Stimulated activated CD8-positive, alpha-beta memory T cell treated with anti-CD3 and anti-CD28 coated beads, Interleukin-15, amount 100 ng/mL, for 24 hours (primary cell): ENCODE measurements at places on chromosomes 7 and 10.

DNA sequence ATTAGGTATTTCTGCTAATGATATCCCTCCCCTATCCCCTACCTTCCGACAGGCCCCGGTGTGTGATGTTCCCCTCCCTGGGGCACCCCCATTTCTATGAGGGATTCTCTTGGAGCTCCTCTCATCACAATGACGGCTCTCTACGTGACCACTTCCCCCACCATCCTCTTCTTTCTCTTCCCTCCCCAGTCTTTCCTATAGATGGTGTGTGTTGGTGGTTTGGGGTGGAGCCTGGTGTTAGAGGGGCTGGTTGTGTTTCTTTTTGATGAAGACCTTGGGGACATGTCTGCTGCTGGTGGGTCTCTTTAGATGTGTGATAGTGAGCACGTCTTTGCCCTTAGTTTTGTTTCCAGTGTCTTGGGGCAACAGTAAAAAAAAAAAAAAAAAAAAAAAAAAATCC, 28.6 kb downstream of the RPS24 start:
- DNase-seq, result no peak

GRCh38 chr7:106236065-106236464, 48.7 kb downstream of the NAMPT start:
- DNase-seq, result no peak

GRCh38 chr7:124515106-124515830, 250.3 kb downstream of the GPR37 start:
- no peak for DNase-seq

DNA sequence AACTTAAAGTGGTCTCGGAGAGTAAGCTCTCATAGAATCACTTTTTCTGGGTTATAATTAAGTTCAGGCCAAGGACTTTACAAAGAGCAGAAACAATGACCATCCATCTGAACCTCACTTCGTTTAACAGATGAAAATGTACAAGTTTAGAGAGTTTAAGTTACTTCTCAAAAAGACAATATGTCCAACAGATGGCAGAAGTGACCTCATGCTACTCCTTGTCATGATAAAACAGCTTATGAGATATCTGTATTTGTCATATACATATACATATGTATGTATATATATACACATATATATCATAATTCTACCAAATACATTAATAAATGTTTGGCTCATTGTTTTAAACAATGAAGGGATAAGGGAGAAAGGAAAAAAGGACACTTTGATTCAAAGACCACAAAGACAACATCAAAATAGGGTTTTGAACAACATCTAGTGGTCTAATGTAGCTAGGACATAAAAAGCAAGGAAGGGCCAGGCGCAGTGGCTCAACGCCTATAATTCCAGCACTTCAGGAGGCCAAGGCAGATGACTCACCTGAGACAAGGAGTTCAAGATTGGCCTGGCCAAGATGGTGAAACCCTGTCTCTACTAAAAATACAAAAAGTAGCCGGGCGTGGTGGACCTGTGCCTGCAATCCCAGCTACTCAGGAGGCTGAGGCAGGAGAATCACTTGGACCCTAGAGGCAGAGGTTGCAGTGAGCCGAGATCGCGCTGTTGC, 17.8 kb downstream of the NAPEPLD start:
- no peak for DNase-seq

- no peak for DNase-seq
These were observed 179.4 kb upstream of the PRR15 start for GRCh38 chr7:29384277-29384676.

DNA sequence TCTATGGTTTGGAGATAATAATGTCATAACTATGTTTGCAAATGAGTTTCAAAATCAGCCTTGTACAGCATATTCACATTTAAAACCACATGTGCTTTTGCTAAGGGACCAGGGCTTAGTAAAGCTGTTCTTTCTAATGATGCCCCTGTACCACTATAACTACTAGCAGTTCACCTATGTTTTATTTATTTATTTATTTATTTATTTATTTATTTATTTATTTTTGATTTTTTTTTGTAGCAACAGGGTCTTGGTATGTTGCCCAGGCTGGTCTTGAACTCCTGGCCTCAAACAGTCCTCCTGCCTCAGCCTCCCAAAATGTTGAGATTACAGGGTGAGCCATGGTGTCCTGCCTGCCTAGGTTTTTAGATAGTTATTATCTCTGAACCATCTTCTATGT, 96.9 kb downstream of the CFAP58 start:
- DNase-seq, result no peak

DNA sequence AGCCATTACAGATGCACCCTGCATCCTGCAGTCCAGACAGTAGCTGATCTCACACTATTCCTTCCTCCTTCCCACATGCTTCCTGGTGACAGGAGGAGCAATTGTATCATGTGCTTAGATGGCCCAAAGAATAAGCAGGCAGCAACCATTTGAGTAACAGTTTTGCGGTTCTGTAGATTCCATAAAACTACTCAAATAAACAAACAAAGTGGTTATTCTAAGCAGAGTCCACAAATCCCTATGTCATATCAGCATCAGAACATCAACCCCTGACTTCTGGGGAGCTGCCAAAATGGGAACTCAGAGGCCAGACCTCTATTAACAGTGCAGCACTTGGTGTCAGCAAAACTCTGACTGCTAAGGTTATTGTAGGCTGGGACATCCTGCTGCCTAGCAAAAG, 226.0 kb downstream of the SORCS1 start:
- no peak for DNase-seq

- no peak for DNase-seq
These were observed 14.0 kb downstream of the SLC16A9 start for GRCh38 chr10:59695637-59696036.

DNA sequence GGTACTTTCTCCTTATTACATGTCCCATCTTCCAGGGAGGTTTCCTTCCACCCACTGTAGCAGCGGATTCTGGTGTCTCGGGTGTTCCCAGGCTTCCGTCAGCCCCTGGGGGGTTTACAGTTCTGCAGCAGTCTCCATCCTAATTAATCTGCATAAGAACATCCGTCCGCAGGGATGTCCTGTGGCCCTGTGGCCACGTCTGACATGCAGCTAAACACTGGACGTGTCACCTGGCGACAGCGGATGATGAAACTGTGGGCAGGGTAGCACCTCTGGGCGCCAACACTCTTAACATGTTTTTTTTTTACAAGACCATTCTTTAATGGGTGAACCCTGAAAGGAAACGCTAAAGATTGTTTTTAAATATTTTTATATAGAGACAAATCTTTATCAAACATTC, 58.2 kb downstream of the DIP2C start:
- no peak for DNase-seq

DNA sequence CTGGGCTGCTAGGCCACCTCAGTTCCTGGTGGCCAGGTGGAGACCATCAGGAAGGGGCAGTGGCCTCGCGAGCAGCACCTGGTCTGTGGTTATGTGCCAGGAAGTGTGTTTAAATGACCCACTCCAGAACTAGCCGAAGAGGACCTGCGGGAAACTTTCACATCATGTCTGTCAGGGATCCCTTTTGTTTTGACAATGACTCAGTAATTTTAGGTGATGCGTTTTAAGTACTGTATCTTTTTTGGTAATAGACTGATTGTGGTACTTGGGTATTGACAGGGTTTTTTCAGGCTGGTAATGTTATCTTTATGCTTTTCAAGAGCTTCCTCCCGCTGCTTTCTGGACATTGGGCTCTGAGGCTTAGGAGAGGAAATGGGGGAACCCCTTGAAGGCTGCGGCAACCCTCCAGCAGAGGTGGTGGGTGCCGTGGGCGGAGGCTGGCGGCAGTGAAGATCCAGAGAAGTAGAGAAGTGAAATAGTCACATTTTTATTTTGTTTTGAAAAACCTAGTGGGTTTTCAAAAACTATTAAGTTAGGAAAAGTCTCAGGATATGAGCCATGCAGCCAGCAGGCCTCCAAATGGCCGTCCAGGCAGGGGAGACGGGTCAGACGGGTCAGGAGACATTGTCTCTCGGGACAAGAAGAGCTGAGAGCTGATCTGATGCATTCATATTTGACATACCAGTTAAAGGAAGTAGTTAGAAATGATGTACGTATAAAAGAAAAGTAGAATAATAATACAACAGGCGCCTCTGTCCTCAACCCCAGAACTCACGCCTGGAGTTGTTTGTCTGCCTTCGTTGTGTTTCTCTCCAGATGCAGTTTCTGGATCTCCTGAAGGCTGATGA, 27.7 kb downstream of the PPP2R2D start:
- no peak for DNase-seq

DNA sequence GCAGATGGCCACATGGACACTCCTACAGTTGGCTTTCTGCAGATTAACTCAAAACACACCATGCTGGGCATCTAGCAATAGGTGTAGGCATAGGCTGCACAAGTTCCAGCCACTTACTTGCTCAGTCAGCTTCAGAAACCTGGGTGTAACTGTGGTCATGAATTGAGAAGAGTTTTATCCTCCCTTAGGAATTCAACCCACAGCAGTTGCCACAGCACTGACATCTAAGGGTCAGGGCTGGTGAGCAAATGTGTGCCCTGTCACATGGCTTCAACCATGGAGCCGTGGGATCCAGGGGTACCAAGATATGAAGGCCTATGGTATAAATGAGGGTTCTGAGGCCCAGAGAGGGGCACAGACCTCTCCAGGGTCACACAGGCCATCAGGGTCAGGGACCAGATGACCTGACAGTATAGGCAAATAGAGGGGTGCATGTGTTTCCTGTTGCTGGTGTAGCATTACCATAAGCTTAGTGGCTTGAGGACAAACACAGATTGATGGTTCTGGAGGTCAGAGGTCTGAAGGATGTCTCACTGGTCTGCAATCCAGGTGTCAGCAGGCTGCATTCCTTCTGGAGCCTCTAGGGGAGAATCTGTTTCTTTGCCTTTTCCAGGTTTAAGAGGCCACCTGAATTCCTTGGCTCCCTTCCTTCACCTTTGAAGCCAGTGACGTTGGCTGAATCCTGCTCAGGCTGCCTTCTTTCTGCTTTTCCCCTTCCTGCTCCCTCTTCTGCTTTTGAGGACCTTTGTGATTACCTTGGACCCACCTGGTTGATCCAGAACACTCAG, 24.1 kb downstream of the MINDY4 start:
- DNase-seq, result no peak

DNA sequence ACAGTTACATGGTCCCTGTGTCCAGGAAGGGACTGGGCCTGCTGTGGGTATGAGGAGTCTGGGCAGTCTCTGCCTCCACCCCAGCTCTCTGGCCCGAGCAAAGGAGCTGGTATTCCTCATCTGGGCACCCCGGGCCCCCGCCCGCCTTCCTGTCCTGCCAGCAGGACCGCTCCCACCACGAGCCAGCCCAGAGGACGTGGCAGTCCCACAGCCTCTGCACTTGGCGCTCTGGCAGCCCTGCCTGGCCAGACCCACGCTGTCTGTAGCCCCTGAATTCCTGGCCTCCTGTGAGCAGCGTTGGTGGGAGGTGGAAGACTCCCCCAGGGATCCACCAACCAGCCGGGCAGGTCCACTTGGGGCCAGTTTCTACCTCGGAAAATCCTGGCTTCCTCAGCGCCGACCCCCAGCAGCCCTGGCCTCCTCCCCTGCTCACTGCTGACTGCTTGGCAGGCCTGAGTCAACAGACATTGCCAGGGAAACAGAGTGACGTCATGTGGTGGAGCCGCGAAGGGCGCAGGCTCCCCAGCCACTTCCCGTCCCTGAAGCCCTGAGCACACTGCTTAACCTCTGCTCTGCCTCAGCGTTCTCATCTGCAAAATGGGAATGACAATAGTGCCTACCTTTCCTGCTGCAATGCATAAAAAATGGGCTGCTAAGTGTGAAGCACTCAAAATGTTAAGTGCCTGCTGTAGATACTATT, 21.6 kb upstream of the LIMK1 start:
- peak; percentile 16 for DNase-seq

- no peak for DNase-seq
These were observed 1.7 kb downstream of the NPTX2 start for GRCh38 chr7:98618786-98619185.

GRCh38 chr7:22931011-22931410, 82.9 kb downstream of the HYCC1 start:
- DNase-seq, result no peak

- DNase-seq, result no peak
These were observed 135.1 kb upstream of the TRIM24 start for GRCh38 chr7:138324941-138325340.

- DNase-seq, result no peak
These were observed 12.9 kb downstream of the MYOZ1 start for GRCh38 chr10:73628405-73628804.

DNA sequence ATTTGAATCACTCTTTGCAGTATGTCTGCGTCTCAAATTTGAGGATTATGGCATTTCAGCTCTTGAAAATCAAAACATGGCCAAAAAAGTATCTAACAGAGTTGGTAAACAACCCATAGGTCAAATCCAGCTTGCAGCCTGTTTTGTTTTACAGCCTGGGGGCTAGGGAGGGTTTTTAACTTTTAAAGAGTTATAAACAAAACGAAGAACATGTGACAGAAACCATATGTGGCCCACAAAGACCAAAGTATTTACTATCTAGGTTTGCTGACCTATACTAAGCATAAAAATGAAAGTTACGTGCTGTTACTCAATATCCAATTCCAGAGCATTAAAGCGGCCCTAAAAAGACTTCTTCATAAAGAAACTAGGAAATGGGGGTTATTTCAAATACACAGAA, 55.5 kb upstream of the STARD3NL start:
- DNase-seq, result no peak

DNA sequence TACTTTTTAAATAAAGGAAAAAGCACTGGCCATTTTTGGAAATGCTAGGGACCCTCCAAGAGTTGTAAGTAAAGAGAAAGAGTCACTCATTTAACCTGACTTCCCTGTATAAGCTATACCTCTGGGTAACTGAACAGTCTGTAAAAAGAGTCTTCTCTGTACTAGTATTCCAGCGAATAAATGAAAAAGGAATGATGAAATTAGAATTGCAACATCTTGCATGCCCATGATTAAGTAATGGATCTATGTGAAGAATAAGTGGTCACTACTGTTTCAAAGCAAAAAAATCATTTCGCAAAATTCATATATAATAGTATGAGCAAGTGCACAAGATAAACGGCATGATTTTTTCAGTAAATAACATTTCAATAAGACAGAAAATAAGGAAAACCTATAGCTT, 116.8 kb downstream of the ZFAND4 start:
- DNase-seq, result no peak

- DNase-seq, result no peak
These were observed 43.2 kb downstream of the PNLIPRP3 start for GRCh38 chr10:116470768-116471415.

DNA sequence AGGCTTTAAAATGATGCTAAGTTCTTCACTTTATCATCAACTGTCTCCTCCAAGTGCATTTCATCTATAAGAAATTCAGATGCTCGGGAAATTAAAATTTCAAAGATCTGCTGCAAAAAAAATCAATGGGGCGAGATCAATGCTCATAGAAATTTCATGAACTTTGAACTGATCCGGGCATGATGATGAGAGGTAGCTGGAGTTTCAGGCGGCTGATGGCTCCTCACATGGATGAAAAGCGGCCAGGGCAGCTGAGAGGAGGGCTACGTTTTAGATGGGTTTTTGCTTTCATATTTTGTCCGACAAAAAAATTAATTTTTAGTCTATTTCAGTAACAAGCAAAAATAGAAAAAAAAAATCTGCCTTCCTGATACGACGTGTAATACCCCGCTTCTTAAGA, 109.9 kb downstream of the EBF3 start:
- no peak for DNase-seq

DNA sequence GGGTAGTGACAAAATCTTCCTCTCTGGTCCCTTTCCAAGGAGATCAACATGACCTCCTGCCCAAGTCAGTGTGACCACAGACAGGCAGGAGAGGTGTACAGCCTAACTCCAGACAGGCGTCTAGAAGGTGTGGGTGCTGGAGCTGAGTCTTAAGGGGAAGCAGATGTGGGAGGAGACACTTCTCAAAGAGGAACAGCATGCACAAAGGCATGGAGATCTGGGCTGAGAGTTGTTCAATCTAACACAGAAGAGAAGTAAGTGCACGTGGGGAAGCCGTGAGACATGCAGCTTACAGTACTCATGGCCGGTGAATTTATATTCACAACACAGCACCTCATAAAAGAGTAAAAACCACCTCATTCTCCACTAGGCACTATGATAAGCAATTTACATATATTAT, 23.8 kb upstream of the GSDME start:
- DNase-seq, result no peak
